ENCODE measurements at places on chromosomes 6 and 20. TPM values are rescaled to one million over a fixed set of nuclear protein-coding genes. Genes with fewer than 3 reads are reported as not detected.
A peak's percentile ranks its signal among the peaks of the same experiment; 100 is the strongest.

The OR2H2 gene
- total RNA-seq, result not detected

- H3K4me1 ChIP-seq, result peaks cover 8% of the 10 kb centered on the region
- H3K27me3 ChIP-seq, result no peaks in the 10 kb centered on the region
- H3K27ac ChIP-seq, result no peak overlapping the region
- DNase-seq, result no peak
These were observed 245.4 kb upstream of the FLRT3 start for GRCh38 chr20:14582855-14583254.

The SNX21 gene
- 14.1 TPM for total RNA-seq

The WFDC10B gene
- total RNA-seq, result not detected

DNA sequence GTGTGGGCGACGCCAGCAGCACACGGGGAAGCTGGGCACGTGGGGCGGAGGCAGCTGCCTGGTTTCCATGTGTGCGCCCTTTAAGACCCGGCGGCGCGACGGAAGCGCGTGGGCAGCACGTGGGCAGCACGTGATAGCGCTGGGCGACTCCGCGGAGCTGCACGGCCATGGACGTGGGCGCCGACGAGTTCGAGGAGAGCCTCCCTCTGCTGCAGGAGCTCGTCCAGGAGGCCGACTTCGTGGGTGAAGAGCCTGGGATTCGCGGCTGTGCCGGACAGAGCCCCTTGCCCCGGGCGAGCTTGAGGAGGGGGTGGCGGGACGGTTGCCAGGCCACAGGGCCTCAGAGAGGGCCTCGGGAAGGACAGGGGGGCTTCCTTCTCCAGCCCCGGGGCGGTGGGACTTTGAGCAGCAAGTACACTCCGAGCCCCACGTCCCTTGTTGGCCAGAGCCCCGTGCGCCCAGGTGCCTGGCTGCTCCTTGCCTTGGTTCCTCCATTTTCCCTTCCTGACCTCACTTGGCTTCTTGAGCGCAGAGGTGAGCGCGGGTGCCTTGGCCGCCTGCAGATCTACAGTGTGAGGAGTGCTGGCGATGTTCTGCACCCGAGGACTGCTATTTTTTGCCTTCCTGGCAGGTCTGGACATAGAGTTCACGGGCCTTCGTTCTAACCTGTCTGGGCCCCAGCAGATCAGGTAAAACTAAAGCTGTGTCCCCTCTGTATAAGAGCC, at the start of gene PNLDC1:
PNLDC1 (plus strand) TSS at position 136 of the 725 bp plus-strand sequence; CDS start at position 168, 32 bp downstream.
- H3K36me3 ChIP-seq, result peaks cover 2% of the 10 kb centered on the region
- H3K4me3 ChIP-seq, result no peak within 1 kb of the TSS
- no peak within 1 kb of the TSS for H3K27ac ChIP-seq
- H3K27me3 ChIP-seq, result no peaks in the 10 kb centered on the region

The SLC22A3 gene
- total RNA-seq, result 2.3 TPM

DNA sequence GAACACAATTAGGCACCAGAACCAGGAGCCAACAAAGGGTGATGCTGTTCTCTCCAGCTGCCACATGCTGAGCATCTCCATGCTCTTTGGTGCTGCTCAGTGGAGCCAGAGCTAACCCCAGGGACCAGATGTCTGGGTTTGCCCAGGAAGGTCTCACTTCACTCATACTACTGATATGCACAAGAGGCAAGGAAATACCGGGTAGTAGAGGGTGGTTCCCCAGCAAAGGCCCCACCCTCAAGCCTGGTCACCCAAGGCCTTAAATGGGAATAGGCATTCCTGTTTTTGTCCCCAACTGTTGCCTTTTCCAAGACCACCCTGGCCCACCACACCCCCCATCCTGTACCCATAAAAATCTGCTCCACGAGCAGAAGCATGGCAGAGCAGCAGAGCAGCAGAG, 204.5 kb upstream of the TAB2 start:
- H3K27ac ChIP-seq, result no peak overlapping the region
- no peak overlapping the region for H3K4me3 ChIP-seq
- H3K36me3 ChIP-seq, result no peaks in the 10 kb centered on the region
- H3K27me3 ChIP-seq, result no peaks in the 10 kb centered on the region
- H3K4me1 ChIP-seq, result no peaks in the 10 kb centered on the region

The PSORS1C1 gene
- total RNA-seq, result 0.75 TPM

- no peak overlapping the region for H3K4me3 ChIP-seq
- H3K27ac ChIP-seq, result no peak overlapping the region
- no peak for DNase-seq
- H3K4me1 ChIP-seq, result 0 out of 2 replicates have a peak, but pooled peaks cover 13% of the 10 kb centered on the region
These were observed 12.1 kb downstream of the TJAP1 start for GRCh38 chr6:43489277-43490072.

The HLA-DQB2 gene
- not detected for total RNA-seq

GRCh38 chr6:84466511-84466910, 239.1 kb upstream of the CEP162 start:
- peaks cover 6% of the 10 kb centered on the region for H3K4me1 ChIP-seq
- H3K27ac ChIP-seq, result no peak overlapping the region
- H3K4me3 ChIP-seq, result no peak overlapping the region
- no peaks in the 10 kb centered on the region for H3K36me3 ChIP-seq
- DNase-seq, result no peak
- H3K27me3 ChIP-seq, result no peaks in the 10 kb centered on the region

The TAAR9 gene
- total RNA-seq, result not detected

DNA sequence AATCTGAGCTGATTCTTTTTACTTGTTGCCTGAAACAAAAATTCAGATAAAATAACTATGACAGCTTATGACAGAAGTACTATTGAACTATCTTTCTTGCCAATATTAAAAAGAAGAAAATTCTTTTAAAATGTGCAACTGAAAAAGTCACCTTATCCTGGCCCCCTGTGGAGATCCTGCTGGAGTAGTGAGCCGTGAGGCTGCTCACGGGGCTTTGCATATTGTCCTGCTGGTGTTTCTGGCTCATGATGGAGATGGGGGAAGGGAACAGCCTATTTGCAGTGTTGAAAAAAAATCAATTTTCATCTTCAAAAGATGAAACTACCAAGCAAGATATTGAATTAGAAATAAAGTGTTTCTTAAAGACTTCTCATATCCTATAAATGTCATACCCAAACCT, 216.0 kb downstream of the SAMD5 start:
- H3K27me3 ChIP-seq, result no peaks in the 10 kb centered on the region
- no peak for DNase-seq
- H3K36me3 ChIP-seq, result no peaks in the 10 kb centered on the region
- no peaks in the 10 kb centered on the region for H3K4me1 ChIP-seq
- H3K4me3 ChIP-seq, result no peak overlapping the region

GRCh38 chr20:24968278-24968800, 19.3 kb downstream of the CST7 start:
- H3K27ac ChIP-seq, result no peak overlapping the region
- no peak overlapping the region for H3K4me3 ChIP-seq
- H3K27me3 ChIP-seq, result no peaks in the 10 kb centered on the region
- peaks cover 3% of the 10 kb centered on the region for H3K36me3 ChIP-seq

DNA sequence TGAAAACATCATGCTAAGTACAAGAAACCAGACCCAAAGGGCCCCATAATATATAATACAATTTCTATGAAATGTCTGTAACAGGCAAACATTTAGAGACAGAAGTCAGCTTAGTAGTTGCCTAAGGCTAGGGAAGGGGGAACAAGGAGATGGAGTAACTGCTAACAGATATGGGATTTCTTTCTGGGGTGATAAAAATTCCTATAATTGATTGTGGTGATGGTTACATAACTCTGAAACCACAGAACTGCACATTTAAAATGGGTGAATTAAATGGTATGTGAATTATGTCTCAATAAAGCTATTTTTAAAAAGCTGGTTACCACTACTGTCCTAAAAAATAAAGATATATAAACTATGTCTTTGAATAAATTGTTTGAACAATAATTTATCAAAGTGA, 3.2 kb downstream of the CEP162 start:
- no peak overlapping the region for H3K4me3 ChIP-seq
- no peaks in the 10 kb centered on the region for H3K36me3 ChIP-seq
- H3K4me1 ChIP-seq, result 0 out of 2 replicates have a peak, but pooled peaks cover 4% of the 10 kb centered on the region
- H3K27ac ChIP-seq, result no peak overlapping the region
- DNase-seq, result no peak
- H3K27me3 ChIP-seq, result no peaks in the 10 kb centered on the region

The L3MBTL3 gene
- total RNA-seq, result 14.3 TPM

The RIPOR2 gene
- 0.86 TPM for total RNA-seq

DNA sequence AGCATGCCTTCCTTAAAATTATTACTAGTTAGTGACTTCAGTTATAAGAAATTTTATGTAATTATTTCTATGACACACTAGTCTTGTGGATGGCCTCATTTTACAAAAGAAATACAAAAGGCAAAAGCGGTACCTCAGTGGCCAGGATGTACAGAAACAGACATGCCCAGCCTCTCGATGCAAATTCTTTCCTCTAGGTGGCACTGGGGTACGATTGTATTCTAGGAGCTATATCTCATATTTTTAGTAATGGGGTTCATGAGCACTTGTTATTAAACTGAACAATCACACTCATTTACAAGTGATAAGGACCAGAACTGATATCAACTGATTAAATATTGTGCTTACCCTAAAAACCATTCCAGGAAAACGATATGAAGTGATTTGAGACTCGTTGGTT, 59.8 kb downstream of the SOD2 start:
- no peaks in the 10 kb centered on the region for H3K27me3 ChIP-seq
- DNase-seq, result no peak
- no peak overlapping the region for H3K27ac ChIP-seq
- no peaks in the 10 kb centered on the region for H3K4me1 ChIP-seq
- H3K4me3 ChIP-seq, result no peak overlapping the region

DNA sequence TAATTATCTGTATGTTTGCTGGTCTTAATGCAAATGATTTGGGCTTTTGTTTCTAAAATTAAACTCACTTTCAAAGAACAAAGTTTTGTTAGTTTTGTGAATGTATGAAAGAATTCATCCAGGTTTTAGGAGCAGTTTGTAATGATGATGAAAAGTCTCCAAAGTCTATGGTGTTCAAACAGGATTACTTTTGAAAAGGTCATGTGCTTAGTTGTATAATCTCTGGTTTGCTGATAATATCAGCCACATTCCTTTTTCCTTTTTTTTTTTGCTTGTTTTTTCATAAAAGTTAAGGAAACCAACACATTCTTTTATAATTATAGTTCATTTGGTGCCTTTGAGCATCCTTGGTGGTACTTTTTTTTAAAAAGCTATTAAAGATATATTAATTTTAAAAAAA, 88.9 kb downstream of the RTN4IP1 start:
- no peak overlapping the region for H3K4me3 ChIP-seq
- no peak for DNase-seq
- peaks cover 39% of the 10 kb centered on the region for H3K4me1 ChIP-seq
- peak overlapping the region; percentile 81 for H3K27ac ChIP-seq

Measured in Caco-2 (cell line).